ENCODE measurements at places on chromosomes 3 and 15. TPM values are rescaled to one million over a fixed set of nuclear protein-coding genes. Genes with fewer than 3 reads are reported as not detected.

Gene BFSP2
- total RNA-seq = not detected

Gene C3orf85
- total RNA-seq = not detected

Gene PP2D1
- total RNA-seq = not detected

Gene SCN5A
- 8.1 TPM for total RNA-seq

Gene PPIP5K1
- 10.5 TPM for total RNA-seq

Gene RUVBL1
- total RNA-seq = 182 TPM

Gene CHRM5
- total RNA-seq = not detected

Gene ATG3
- 64.1 TPM for total RNA-seq

Gene THAP10
- 4.8 TPM for total RNA-seq

Gene SPSB4
- 35.1 TPM for total RNA-seq

Gene LYSMD2
- 1.5 TPM for total RNA-seq

Gene COX5A
- 154 TPM for total RNA-seq

Gene SMCO1
- total RNA-seq = not detected

Gene RFTN1
- 0.81 TPM for total RNA-seq
